ENCODE measurements at places on chromosomes 4 and X. TPM values are rescaled to one million over a fixed set of nuclear protein-coding genes. Genes with fewer than 3 reads are reported as not detected.

TMEM271 gene
- total RNA-seq, result 0.21 TPM

DNA sequence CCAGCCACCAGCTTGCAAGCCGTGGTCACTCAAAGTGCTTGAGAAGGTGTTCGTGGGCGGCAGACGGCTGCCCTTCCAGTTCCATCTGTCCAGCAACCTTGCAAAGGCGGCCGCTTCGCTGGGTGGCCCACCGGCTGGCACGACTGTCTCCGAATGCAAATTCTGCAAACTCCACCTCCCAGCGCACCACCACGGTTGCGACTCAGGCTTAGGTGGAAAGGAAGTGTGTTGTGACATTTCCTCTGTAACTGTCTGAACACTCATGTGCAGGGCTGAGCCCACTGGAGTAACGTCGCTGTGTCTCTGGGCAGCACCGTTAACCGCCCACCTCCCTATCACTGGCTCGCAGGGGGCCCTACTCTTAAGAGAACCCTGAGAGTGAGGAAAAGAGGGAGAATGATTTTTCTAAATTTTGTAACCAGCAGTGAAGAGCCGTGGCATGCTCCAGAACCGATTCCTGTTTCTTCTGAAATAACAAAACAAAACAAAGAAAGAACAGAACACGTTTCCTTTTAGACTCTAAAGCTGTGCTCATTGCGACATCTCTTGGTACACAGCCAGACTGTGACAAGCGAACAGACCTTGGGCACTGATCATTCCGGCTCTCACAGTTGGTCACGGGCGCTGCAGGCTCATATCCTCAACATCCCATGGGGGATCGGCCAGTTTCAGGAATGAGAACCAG, at the start of gene P2RY8:
TSS of gene P2RY8 (minus strand) at position 155 of the 685 bp plus-strand sequence. CDS start 70,627 bp downstream, outside the sequence.
- no peak for DNase-seq

CAPN6 gene
- total RNA-seq, result 52.4 TPM

- no peak for DNase-seq
These were observed 105.0 kb downstream of the ARSJ start for GRCh38 chr4:113874480-113874879.

- no peak for DNase-seq
These were observed 1534.6 kb upstream of the AGA start for GRCh38 chr4:178976861-178977260.

- no peak for DNase-seq
These were observed 80.6 kb upstream of the CD99 start for GRCh38 chrX:2610246-2611170.

DNA sequence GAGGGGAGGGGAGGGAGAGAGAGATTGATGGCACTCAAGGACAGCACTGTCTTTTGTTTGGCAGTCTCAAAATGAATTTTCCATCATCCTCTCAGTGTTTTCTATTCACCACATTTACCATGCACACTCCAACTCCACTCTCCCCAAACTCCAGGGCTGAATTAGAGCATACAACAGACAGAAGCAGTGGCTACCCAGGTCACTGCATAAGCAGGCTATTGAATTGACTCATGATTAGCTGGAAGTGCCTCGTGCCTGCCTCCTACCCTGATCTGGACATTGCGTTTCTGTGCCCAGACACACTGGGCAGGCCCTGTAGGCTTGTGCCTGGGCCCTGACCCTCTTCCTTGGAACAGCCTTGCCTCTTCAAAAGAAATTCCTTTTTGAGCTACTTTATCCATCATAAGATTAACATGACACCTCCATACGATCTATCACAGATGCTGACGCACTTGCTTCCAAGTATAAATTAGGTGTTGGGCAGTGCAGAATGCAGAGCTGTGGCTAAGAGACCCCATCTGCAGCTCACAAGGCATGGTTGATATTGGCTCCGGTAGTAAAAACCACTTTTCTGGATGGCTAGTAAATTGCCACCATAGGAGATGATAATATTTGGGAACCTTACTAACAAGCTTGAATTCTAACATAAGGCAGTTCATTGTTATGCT, 752.9 kb downstream of the RPA4 start:
- DNase-seq, result no peak

DNA sequence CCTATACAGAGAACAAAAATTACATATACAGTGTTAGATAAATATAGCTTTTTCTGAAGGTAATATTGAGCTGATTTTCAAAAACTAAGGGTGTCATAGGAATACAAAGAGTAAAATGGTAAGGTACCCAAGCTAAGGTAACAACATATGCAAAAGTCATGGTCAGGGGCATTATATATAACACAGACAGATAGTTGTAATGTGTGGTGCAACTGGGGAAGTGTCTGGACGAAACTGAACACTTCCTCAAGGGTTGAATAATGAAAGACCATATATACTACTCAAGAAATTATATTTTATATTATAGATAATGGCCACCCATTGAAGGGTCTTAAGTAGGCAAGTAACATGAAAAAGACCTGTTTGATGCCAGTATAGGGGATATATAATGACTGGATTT, 262.1 kb upstream of the CXXC4 start:
- DNase-seq, result no peak

DNA sequence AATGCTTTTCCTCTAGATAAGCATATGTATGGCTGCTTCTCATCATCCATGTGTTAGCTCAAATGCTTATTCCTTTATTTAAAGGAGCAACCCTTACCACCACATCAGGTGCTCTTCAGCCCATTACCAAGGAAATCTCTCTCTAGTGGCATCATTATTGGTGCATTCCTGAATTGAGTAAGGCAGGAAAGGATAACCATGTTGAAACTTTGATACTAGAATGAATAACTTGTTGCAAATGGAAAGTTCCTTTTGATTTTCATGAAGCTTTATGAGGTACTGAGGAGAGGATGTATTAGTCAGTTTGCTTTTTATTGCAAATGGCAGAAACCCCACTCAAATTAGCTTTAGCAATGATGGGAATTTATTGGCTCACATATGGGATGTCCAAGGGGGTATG, 212.3 kb upstream of the FGF13 start:
- no peak for DNase-seq

GRCh38 chr4:4913147-4913561, 53.7 kb downstream of the MSX1 start:
- DNase-seq, result no peak

DNA sequence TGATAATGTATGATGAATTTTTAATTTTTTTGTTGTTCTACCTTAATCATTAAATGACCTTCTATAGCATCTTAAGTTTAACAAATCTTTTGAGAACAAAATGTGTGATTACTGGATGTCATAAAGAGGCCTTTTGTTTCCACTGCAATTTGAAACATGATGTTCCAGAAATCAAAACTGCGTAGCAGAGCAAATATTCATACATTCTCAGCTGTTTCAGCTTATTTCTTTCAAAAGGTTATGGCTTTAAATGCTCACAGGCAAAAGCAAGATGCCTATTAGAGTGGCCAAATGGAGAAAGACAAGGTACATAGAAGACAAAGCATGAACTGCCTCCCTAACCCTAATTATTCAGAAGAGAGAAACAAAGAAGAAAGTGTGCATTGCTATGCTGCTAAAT, 233.0 kb upstream of the SLC7A11 start:
- DNase-seq, result no peak

GRCh38 chr4:113476800-113477199, 284.7 kb downstream of the CAMK2D start:
- DNase-seq, result no peak

PRSS12 gene
- total RNA-seq, result 34.7 TPM

HPSE gene
- total RNA-seq, result 0.90 TPM

DNA sequence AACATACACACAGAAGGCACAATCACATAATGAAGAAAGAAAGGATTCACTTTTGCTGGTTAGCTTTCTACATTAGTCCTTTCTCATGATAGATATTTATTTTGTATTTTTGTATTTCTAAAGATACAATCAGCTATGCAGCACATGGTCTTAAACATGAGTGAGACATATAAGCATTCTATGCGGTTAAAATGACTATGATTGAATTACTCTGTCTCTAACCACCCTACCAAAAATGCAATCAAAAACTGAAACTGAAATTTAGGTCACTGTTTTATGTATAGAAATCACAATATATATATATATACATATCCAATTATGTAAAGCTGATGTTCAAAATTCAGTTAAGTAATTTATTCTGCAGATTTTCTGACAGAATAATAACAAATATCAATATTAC, 21.9 kb downstream of the CXXC4 start:
- DNase-seq, result no peak

TMSB15A gene
- total RNA-seq, result 28.0 TPM

SSX2B gene
- not detected for total RNA-seq

- DNase-seq, result no peak
These were observed 85.1 kb downstream of the CFAP299 start for GRCh38 chr4:80420638-80421037.

TMEM131L gene
- 70.0 TPM for total RNA-seq

GRCh38 chr4:73607375-73608033, 12.7 kb downstream of the RASSF6 start:
- DNase-seq, result no peak

DNA sequence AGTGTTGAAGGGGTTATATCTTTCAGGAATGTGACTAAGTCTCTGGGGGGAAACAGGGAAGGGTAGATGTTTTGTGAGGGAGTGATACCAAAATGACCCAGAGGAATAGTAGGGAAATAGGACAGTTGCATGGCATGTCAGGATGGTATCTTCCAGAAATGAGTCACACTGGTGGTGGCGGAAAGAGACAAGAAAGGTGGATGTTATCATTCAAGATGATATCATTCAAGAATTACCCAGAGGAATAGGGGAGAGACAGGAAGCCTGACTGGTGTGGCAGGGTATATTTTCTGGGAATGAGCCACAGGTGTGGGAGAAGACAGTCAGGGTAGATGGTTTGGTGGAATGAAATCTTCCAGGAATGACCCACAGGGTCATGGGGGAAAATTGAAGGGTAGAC, 61.1 kb downstream of the MAOA start:
- DNase-seq, result no peak

UGT2B17 gene
- total RNA-seq, result not detected

- no peak for DNase-seq
These were observed 2.0 kb upstream of the PDK3 start for GRCh38 chrX:24463077-24463476.

VCX gene
- not detected for total RNA-seq

DNA sequence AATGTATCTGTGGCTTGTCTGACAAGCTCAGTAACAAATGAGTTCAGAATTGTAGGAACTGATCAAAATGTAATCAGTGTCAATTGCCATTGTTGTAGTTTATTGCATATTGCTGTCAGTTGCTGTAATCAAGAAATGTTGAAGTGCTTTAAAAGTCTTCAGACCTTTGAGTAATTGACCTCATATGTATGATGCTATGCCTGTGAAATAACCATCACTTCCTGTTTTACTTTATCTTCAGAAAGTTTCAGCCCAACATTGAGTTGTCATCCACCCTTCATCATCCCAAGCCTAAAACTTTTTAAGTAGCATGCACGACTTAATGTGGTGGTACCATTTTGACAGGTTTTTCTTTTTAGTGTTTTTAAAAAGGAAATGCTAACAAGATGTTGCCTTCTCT, 212.4 kb downstream of the ARHGAP10 start:
- no peak for DNase-seq

- no peak for DNase-seq
These were observed 91.0 kb upstream of the SH3RF1 start for GRCh38 chr4:169361756-169362155.
